Tibial artery (tissue), 4 donors: ENCODE measurements at places on chromosomes 4 and X.
A peak's percentile ranks its signal among the peaks of the same experiment; 100 is the strongest.

- no peaks in the 10 kb centered on the region for H3K4me1 ChIP-seq
- no peak overlapping the region for H3K4me3 ChIP-seq
- DNase-seq: no peak
- H3K27me3 ChIP-seq: no peaks in the 10 kb centered on the region
These were observed 52.9 kb downstream of the TMEM150C start for GRCh38 chr4:82508806-82509428.

GRCh38 chrX:3712870-3713224 is 602 bp downstream of the PRKX start:
- H3K4me1 ChIP-seq: no peaks in the 10 kb centered on the region
- peak overlapping the region; percentile 70 for H3K27ac ChIP-seq
- H3K4me3 ChIP-seq: peak overlapping the region; percentile 89
- no peak for DNase-seq
- H3K36me3 ChIP-seq: no peaks in the 10 kb centered on the region

DNA sequence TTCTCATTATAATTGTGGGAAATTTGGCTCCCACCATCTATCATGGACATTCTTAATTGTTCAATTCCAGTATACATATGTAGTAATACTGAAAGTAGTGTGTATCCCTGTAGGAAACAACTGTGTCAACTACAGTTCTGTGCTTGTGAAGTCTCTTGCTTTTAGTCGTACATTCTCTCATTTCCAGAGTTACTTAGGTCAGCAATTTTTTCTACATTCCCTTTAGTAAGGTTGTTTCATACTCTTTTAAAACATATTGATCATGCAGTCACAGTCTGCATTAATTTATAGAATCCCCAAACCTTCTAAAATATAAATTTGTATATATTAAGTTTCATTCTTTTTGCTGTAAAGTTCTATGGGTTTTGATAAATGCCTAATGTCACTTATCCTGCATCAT is 289.2 kb upstream of the PCDH10 start:
- DNase-seq: no peak
- no peaks in the 10 kb centered on the region for H3K4me1 ChIP-seq
- H3K36me3 ChIP-seq: no peaks in the 10 kb centered on the region

DNA sequence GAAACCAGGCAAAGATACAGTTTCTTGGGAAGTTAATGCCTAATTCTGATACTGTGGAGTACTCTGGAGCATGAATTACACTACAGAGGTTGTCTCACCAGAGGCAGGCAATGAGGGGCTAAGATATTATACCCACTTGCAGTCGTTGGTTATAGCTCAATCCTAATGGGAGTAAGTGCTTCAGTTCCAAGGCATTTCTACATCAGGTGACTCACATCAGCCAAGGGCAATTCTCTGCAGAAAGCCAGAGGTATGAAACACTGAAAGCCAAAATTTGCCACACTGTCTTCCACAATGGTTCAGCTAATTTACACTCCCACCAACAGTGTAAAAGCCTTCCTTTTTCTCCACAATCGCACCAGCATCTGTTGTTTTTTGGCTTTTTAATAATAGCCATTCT is 174.0 kb upstream of the IL15 start:
- H3K36me3 ChIP-seq: no peaks in the 10 kb centered on the region
- no peak for DNase-seq
- no peaks in the 10 kb centered on the region for H3K27me3 ChIP-seq
- H3K4me3 ChIP-seq: no peak overlapping the region

DNA sequence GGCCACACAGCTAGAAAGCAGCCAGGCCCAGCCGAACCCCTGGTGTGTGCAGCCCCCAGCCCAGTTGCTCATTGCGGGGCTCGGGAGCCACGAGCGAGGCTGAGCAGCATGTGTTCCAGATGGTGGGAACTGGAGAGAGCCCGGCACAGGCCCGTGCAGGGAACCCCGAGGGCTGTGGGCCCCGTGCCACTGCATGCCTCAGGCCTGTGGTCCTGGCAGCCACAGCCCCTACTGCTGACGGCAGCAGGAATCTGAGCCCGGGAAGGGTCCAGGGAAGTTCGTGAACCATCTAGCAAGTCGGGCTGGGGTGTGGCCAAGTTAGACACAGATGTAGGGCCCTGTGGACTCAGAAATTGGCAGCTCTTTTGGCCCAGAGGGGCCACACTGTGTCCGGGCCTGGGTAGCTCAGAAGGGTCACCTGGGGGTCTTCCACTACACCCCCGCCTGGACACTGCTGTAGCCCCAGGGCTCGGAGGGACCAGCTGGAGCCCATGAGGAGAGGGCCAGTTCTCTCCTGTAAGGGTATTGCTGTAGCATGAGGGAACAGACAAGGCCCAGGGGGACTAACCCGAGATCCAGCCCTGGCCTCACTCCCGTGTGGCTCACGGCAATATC is 12.1 kb downstream of the HTRA3 start:
- peaks cover 4% of the 10 kb centered on the region for H3K4me1 ChIP-seq
- peak; percentile 49 for DNase-seq
- no peak overlapping the region for H3K27ac ChIP-seq
- no peak overlapping the region for H3K4me3 ChIP-seq
- H3K36me3 ChIP-seq: no peaks in the 10 kb centered on the region

- no peak overlapping the region for H3K4me3 ChIP-seq
- DNase-seq: no peak
- no peaks in the 10 kb centered on the region for H3K4me1 ChIP-seq
- H3K27ac ChIP-seq: no peak overlapping the region
These were observed 127.1 kb downstream of the FBXO8 start for GRCh38 chr4:174156239-174156826.
